ENCODE measurements at places on chromosomes 13 and 19.

- no peak overlapping the region for H3K4me3 ChIP-seq
- no peaks in the 10 kb centered on the region for H3K36me3 ChIP-seq
- H3K27ac ChIP-seq: no peak overlapping the region
- DNase-seq: no peak
- H3K27me3 ChIP-seq: peaks cover 2% of the 10 kb centered on the region
- no peaks in the 10 kb centered on the region for H3K4me1 ChIP-seq
Measured at GRCh38 chr19:53782698-53783097, 41.4 kb downstream of the NLRP12 start.

- no peaks in the 10 kb centered on the region for H3K4me1 ChIP-seq
- no peaks in the 10 kb centered on the region for H3K36me3 ChIP-seq
- no peak overlapping the region for H3K27ac ChIP-seq
Measured at GRCh38 chr19:22935151-22935550, 67.8 kb downstream of the ZNF728 start.

GRCh38 chr19:45952686-45953505 lies 20.8 kb downstream of the NOVA2 start:
- no peaks in the 10 kb centered on the region for H3K4me1 ChIP-seq
- H3K27me3 ChIP-seq: peaks cover 17% of the 10 kb centered on the region
- no peak overlapping the region for H3K4me3 ChIP-seq
- no peaks in the 10 kb centered on the region for H3K36me3 ChIP-seq
- H3K27ac ChIP-seq: no peak overlapping the region

GRCh38 chr19:8461891-8462290 lies 17.1 kb downstream of the HNRNPM start:
- H3K4me3 ChIP-seq: no peak overlapping the region
- H3K27ac ChIP-seq: no peak overlapping the region
- H3K36me3 ChIP-seq: peaks cover under 1% of the 10 kb centered on the region
- H3K4me1 ChIP-seq: peaks cover 29% of the 10 kb centered on the region
- no peaks in the 10 kb centered on the region for H3K27me3 ChIP-seq

- no peak overlapping the region for H3K27ac ChIP-seq
- H3K4me3 ChIP-seq: no peak overlapping the region
- peaks cover 21% of the 10 kb centered on the region for H3K27me3 ChIP-seq
- no peaks in the 10 kb centered on the region for H3K36me3 ChIP-seq
Measured at GRCh38 chr19:51627491-51628138, 2.6 kb downstream of the SIGLEC5 start.
